IPS-NIHi11 (cell line): ENCODE measurements at places on chromosomes 5 and 9.

DNA sequence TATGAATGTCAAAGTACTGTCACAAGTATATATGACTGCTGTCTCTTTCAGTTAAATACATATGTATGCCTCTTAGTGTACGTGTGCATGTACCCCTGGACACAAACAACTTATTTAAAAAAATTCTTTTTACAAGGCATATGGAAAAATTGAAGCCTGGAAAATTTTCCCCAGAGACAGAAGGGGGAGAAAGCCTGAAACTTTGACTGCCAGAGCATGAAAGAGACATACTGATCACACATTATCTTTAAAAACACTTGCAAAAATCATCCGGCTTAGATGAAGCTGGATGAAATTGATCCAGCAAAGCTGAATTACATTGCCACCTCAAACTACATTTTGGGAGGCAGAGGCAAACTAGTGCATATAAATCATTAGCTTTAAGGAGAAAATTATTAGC is 88.0 kb upstream of the NFIB start:
- no peak for DNase-seq

DNA sequence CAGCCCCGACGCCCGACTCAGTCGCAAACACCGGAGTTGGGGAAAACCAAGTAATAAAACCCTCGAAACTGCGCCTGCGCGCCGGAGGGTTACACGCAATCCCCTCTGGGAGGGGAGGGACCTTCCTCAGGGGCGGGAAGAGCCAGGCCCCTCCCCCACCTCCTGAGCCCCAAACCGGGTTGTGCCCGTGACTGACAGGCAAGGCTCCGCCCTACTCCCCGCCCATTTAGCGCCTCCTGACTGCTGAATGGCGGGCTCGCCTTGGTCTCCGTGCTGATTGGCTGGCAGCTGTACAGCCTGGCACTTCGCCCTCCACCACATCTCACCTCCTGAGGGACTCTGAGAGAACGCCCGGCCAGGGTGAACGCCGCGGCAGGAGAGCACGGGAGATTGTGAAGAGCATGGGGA is at the start of gene PRDM9:
Gene PRDM9 (plus strand): TSS at position 332 of the 408 bp plus-strand sequence. CDS start 1,425 bp downstream, outside the sequence.
- peak; percentile 42 for DNase-seq

DNA sequence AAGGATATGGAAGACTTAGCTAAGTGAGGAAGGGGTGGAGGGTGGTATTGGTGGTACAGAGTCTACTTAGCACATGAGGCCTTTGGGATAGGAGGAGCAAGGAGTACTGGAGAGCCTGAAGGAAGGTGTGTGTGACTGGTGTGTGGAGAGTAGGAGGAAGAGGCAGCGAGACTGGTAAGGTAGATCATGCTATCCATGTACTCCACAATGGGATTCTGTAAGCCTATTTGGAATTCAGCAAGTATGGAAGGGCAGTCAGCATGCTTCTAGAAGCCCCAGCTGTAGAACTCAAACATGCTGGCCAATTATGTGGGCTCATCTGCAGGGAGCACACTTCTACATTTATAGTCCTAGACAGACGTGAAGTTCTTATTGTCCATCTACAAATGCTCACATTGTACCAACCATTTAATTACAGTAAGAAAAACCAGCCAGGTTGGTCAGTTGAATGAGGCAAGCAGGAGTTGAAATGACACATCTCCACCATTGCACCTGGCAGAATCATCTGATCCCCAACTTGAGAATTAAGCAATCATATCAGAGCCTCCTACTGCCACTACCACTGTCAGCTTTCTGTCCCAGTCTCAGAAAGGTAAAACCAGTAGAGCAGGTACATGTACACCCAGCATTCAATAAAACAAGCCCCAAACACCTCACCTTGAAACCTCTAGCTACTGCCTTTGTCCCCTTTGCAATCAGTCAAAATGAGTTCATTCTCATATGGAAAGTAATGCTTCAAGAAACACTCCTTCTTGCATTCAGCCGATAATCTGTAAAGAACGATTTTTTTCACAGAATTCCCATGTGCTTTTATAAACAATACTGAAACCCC is 60.9 kb upstream of the GLRX start:
- DNase-seq = no peak

GRCh38 chr9:1676771-1677170 is 338.4 kb upstream of the SMARCA2 start:
- DNase-seq = no peak

DNA sequence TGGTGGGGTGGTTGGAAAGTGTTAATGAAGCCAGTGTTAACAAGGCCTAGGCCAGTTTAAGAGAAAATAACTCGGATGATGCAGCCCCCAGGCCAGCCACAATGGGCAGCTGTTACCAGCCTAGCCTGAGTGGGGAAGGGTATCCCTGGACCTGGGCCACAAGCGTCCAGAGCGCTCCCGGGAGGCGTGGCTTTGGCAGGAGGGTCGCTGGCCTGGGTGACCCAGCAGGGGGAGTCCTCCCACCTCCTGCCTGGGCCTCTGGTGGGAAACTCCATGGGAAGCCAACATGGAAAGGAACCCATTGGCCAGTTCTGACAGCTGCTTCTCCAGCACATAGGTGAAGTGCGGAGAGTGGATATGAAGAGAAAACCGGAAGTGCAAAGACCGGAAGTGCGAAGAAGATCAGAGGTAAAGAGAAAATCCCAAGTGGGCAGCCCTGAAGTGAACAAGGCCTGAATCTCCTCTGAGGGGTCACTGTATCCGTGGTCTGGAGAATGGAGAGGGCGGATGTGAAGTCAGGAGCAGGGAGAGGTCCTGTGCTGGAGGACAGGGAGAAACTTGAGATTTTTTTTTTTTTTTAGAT is 79.0 kb downstream of the ADCY2 start:
- DNase-seq = peak; percentile 16

DNA sequence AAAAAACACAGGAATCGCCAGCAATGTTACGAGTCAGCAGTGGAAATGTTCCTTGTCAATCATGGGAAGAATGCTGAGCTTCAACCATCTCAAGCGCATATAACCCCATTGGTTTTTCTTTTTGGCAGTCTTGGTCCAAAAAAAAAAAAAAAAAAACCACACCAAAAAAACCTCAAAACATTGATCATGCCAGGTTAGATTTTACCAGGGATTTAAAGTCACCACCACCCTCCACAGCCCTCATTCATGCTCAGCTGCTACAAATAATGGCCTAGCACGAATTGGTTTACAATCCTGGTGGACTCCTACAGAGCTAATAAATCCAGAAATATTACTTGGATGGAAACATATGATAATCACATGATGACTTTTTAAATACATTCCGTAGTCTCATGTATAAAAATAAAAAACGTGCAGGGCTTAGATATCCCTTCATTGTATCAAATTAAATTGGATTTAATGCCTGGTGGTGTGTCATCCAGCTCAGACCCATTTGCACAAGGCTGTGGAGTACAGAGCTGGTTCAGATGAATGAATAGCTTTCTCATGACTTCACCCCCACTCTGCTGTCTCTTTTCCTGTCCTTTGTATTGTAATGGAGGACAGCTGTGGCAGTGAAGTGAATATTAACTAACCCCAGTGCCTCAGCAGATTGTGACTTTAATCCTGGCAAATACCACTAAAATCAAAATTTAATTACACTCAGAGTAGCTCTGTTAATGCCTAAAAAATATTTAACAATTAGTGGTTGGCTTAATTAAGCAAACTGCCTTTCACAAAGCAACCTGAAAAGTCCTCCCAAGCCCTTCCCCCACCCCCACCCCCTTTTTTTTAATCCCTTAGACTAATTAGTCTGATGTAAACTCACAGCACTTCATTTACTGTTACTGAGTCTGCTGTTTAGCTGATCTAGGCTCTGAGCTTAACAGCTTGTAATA is 626.5 kb upstream of the ZNF608 start:
- peak; percentile 49 for DNase-seq

GRCh38 chr5:151721087-151721646 is 34.5 kb upstream of the SPARC start:
- DNase-seq = no peak

GRCh38 chr5:31078956-31079355 is 114.5 kb upstream of the CDH6 start:
- DNase-seq = no peak

DNA sequence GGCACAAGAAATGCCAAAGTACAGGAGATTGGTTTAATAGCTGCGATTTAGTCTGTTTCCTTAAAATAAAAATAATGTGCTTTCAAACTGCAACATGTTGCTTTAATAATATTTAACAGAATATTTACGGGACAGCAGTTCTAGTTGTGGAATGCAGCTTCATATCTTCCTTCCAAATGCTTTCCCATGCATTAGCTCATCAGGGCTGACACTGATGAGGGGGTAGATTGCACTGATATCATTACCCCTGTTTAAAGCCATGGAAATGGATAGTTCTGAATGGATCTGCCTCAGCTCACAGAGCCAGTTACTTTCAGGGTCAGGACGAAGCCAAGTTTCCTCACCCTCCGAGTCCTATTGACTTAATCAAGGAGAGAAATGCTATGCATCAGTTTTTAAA is 93.2 kb upstream of the OSMR start:
- no peak for DNase-seq

GRCh38 chr5:95662946-95663345 is 16.4 kb downstream of the RFESD start:
- DNase-seq = no peak

- DNase-seq = no peak
Measured at GRCh38 chr5:15021266-15022046, 149.9 kb upstream of the ANKH start.

- DNase-seq = no peak
Measured at GRCh38 chr9:137919649-137920141, 42.1 kb downstream of the CACNA1B start.

DNA sequence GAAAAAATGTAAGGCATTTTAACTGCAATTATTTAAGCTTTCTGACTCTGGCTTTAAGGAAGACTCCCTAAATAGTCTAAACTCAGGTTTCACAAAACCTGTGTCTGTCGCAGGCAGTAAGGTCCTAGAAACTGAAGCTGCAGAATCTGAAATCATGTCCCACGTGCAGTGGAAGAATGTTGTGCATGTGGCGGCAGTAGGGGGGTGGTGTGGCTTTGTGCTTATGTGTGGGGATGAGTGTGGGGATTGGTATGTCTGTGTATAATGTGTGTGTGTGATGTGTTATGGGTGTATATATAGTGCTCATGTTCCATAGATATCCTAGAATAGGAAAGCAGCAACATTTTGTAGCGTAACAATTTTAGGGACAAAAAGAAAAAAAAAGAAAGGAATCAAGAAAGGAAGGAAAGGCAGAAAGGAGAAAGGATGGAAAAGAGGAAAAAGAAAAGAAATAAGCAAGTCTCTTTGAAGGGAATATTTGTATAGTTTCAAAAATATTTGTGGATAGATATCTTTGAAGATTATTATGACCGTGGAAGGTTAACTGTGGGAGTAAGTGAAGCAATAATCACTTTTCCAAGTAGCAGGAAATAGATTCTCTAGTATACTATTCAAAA is 6.6 kb downstream of the ANKDD1B start:
- no peak for DNase-seq

DNA sequence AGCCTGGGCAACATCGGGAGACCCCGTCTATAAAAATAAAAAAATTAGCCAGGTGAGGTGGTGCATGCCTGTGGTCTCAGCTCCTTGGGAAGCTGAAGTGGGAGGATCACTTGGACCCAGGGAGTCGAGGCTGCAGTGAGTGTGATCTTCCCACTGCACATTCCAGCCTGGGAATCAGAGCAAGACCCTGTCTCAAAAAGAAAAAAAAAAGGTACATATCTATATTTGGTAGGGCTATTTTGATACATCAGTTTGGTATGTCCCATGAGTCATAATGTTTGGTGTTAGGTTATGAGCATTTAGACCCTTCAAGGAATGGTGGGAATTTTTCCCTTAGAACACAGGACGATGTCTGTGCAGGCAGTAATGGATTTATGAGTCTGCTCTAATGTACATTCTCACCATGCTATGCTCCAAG is 55.3 kb upstream of the POU4F3 start:
- peak; percentile 16 for DNase-seq

DNA sequence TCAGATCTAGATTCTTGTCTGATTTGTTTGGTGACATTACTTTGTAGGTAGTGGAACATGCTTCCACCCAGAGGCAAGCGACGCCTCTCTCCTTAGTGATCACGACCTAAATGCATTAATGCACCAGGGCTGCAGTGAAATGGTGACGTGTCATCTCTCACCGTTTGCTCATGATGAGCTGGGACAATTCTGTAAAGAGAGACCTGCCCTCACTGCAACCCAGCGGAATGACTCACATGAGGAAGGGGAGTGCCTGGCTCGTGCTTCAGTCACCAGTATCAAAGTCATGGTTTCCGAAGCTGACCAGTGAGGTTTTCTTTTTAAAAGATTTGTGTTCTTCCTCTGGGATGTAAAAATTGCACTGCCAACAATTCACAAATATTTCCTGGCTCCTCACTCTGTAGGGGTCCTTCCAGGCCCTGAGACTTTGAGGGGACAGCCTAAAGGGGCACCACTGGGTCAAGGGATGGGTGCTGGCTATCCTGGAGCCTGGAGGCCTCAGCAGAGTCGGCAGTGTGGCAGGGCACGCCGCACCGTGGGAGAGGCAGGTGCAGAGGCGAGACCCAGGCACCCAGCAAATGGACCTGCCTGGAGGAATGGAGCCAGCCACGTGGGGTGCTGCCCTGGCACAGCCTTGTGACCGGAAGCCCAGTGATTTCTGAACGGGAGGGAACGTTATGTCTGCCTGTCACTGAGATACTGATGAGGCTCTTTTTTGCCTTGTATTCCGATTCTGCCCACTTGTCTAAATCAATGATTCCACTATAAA is 17.3 kb downstream of the QSOX2 start:
- no peak for DNase-seq

DNA sequence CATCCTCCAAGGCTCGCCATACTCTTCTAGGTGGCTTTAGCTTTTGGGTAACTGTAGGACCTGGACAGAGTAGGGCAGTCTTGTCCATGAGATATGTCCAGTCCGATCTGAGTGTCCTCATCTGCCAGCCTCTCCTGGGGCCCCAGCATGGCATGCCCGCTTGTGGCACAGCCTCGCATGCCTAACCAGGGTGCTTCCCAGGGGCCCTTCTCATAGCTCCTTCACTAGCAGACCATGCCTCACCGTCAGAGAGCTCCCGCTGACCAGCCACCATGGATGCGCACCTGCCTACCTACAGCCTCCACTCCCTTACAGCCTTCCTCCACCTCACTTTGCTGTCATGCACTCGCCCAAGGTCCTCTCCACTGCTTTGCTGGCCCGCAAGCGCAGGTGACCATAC is 60.6 kb upstream of the FNIP1 start:
- no peak for DNase-seq

GRCh38 chr9:2849941-2850340 is 6.0 kb upstream of the PUM3 start:
- DNase-seq = no peak

GRCh38 chr9:77221431-77221830 is 44.1 kb downstream of the VPS13A start:
- no peak for DNase-seq

- DNase-seq = peak; percentile 43
Measured at GRCh38 chr5:34657274-34657921, 1.3 kb downstream of the RAI14 start.

DNA sequence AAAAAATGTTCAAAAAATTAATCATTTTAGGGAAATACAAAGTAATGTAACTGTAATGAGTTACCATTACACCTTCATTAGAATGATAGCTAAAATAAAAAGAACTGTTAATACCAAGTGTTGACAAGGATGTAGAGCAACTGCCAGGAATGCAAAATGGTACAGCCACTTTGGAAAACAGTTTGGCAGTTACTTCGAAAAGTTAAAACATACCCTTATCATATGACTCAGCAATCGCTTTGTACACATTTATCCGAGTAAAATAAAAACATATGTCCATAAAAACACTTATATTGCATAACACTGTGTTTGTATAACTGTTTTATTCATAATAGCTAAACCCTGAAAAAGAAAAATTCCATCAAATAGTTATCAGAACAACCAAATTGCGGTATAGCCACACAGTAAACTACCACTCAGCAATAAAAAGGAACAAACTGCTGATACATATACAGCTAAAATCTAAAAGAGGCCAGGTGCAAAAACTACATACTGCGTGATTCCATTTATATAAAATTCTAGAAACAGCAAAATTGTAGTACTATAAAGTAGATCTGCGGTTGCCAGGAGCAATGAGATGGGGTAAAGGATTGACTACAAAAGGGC is 61.7 kb downstream of the RFX3 start:
- DNase-seq = no peak
